T-helper 9 cell (primary cell): ENCODE measurements at places on chromosomes 7 and 10.

- DNase-seq, result peak; percentile 10
Observed at GRCh38 chr7:143003393-143004051, 23.4 kb downstream of the OR9A2 start.

- DNase-seq, result no peak
Observed at GRCh38 chr10:102426803-102427287, 5.5 kb downstream of the CUEDC2 start.

GRCh38 chr7:139561-140243, 52.7 kb upstream of the FAM20C start:
- no peak for DNase-seq

- DNase-seq, result no peak
Observed at GRCh38 chr10:101780187-101780817, 2.9 kb downstream of the NPM3 start.

DNA sequence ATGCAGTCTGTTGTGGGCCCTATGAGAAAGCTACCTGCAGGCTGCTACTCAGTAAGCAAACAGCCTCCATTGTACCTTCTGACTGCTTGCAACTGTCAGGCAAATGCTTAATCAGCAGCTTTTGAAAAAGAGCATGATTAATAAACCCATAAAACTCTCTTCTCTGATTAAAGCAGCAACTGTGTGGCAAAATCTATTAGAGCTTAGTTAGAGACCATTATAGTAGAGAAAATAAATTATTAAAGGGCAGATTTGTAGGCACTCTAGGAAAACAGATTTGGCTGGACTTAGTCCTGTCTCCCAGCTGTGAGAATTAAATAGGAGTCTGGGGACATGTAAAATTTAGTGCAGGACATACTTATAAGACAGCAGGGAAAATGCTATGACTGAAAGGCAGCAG, 132.5 kb upstream of the WNT16 start:
- DNase-seq, result no peak

DNA sequence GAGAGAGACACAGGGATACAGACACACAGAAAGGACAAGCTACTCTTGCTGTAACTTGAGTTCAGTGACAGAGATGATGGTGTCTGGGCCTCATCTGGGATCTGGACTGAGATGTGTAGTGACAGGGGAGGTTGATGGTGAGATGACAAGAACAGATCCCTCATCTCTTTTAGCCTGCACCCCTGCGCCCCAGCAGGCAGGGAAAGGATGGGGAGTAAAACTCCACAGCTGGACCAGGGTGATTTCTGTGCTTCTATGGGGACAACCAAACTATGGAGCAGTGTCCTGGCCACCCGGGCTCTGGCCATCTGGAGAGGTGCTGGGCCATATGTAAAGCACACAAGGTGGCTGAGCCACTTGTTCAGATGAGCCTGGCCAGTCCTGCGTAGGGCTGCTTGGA, 4.5 kb upstream of the LRRC18 start:
- DNase-seq, result no peak

- no peak for DNase-seq
Observed at GRCh38 chr7:116592445-116592844, 67.6 kb downstream of the CAV1 start.

GRCh38 chr7:135558337-135558767, 635 bp downstream of the NUP205 start:
- peak; percentile 43 for DNase-seq

DNA sequence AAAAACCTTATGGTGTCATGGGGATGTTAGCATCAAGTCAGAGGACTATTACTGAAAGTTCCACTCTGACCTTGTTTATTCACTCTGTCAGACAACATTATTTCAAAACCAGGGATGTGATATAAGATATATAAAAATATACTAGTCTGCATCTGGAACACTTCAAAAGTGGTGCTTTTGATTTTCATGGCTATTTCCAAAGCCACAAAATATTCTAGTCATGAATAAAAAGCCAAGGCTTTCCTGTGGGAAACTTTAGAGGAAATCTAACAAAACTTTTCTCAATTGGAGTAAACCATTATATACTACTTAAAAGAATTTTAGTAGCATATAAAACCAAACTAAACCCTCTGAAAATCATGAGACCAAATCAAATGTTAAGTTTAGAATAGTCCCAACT, 205.2 kb downstream of the TMEM26 start:
- no peak for DNase-seq

DNA sequence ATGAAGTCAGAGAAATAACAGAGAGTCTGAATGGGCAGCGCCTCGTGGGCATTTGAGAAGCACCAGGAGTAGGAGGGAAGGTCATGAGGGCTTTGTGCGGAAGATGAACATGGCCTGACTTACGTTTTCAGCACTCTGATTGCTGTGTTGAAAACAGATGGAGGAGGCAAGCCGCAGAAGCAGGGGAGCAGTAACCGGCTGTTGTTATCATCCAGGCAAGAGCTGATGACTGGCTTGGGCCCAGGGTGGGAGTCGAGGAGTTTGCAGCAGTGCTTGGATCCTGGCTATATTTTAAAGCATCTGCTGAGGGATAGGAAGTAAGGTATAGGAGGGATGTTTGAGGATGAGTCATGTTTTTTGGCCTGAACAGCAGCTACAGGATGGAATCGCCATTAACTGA, 12.7 kb upstream of the PDLIM1 start:
- DNase-seq, result no peak

DNA sequence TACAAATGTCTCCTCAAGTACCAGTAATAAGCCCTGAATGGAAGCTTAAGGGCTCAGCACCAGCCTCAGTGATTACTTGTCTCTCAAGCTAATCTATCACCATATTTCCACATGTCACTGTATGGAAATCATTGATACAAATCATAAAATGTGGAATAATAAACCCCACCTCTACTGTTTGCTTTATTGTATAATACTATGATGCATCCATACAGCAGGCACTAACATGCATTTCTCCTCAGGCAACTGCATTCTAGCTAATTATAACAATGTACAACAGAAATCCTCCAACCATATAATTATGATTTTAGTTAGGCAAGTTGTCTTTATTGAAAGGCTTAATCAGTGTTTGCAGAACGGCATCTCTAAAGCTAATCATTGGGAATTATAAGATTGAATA, 26.2 kb downstream of the CRPPA start:
- DNase-seq, result no peak

- DNase-seq, result peak; percentile 61
Observed at GRCh38 chr10:69716711-69717560, 84.8 kb upstream of the COL13A1 start.

- no peak for DNase-seq
Observed at GRCh38 chr10:115854740-115855435, 418.1 kb downstream of the GFRA1 start.

- DNase-seq, result no peak
Observed at GRCh38 chr7:49433794-49434193, 339.6 kb upstream of the VWC2 start.

GRCh38 chr10:23384364-23384763, 39.8 kb upstream of the C10orf67 start:
- DNase-seq, result no peak
